GM18507 (cell line): ENCODE measurements at places on chromosomes 12 and 14.

DNA sequence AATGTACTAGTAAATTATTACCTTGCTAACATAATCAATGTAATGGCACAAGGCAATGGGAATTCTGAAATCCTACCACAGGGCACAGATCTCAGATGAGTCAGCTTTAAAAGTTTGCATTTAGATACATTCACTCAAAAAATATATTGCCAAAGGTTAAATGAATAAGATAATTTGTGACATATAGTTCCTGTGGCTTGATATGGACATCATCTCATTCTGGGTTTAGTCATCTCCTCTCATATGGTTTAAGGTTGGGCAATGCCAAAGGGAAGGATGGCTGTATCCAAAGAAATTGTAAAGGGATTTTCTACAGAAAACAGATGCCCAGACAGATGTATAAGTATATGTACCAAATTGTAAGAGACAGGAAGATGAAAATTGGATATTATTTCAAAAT, 1065.0 kb downstream of the LRFN5 start:
- no peak for DNase-seq

DNA sequence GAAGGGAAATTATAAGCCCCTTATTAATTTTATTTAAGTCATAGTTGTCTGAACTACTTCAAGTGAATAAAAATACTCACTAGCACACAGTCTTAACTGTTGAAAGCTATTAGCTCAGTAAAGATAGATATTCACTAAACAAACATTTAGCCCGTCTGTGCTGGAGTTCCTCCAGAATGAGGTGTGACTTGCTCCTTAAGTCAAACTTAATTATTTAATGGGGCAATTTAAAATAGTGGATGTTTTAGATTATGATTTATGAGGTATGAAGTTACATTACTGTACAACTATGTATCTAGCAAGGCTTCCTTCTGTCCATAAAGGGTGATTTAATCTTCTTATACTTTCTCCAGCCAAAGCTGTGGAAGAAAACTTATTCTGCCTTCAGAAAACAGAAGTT, 414.0 kb upstream of the FLRT2 start:
- no peak for DNase-seq

DNA sequence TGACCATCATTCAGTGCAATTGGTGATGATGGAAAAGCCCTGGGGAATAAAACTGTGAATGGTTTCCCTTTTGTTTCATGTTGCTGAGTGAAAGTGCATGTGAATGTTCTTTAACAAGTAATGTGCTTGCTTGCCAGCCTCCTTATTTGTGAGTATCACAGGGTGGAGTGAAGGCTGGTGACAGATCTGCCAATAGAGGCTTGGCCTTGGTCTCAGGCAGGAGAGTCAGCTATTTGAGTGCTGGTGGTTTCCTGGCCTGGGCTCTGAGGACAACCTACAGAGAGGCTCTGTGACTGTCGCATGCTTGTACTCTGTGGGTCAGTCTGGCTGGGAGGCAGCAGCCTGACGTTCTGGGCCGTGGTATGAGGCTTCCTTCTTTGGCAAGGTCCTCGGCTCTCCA, 20.7 kb downstream of the KRT85 start:
- DNase-seq = no peak

- DNase-seq = no peak
Measured at GRCh38 chr14:89625244-89625713, 208.2 kb upstream of the FOXN3 start.

DNA sequence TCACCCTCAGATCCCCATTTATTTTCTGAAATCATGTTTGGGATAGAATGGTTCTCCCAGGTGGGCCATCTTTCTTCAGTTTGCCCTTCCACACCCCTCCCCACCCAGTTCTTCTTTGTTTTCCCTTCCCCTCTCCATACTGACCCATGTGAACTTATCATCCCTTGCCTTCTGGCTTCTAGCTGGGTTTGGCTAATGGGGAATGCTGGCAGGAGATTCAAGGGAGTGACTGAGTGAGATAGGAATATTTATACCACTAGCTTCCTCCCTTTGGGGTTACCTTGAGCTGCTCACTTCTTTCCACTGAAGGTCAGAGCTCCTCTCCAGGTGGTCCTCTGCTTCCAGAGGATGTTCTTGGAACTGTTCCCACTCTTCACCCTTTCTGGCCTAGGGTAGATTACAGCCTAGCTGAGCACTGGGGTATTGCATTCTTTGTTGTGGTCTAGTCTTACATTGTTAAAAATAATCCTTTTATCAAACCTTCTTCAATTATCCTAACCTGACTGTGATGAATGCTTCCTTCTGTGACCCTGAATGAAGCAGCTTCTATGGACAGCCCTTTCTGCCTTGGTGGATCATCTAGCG, 88.3 kb upstream of the ATP2B1 start:
- no peak for DNase-seq

DNA sequence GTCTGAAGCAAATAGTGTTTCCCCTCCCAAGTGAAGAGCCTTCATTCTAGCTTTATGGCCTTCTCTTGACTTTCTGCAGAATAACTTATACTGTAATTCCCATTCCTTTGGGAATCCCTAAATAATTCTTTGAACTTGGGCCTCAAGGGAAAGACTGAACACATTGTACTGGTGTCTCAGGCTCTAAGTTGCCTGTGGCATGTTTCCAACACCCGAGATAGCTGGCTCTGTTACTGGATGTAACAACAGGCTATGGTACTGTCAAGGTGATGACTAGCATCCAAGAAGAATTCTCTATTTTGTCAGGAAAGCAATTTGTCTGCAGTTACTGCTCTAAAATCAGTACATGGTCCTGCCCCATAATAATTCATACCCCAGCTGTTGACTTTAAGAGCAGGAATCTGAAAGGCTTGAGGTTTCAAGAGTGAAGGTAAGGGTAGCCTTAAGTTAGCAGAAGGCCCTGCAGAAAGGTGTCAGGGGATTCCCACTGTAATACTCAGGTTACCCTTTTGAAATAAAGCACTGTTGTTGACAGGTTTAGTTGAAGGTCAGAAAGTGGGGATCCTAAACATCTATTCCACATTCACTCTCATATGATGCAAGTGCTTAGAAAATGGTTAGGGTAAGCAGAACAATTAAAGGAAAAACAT, 5.2 kb downstream of the GPX2 start:
- DNase-seq = no peak

GRCh38 chr12:22539055-22539454, 5.3 kb downstream of the C2CD5 start:
- no peak for DNase-seq

DNA sequence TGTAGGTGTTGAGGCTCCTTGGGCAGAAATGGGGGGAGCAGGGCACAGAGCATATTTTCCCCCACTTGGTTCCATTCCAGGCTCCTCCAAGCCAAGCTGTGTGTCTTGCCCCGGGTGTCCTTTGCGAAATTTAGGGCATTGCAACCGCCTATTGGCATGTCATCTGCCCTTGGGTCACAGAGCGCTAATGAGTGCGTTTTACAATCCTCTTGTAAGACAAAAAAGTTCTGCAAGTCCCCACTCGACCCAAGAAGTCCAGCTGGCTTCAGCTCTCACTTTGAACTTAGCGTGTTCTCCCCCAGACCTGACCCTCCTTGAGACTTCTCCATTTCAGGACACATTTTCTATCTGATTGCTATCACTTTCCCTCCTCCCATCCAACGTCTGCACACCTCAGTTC, 6.1 kb upstream of the LRTM2 start:
- no peak for DNase-seq

DNA sequence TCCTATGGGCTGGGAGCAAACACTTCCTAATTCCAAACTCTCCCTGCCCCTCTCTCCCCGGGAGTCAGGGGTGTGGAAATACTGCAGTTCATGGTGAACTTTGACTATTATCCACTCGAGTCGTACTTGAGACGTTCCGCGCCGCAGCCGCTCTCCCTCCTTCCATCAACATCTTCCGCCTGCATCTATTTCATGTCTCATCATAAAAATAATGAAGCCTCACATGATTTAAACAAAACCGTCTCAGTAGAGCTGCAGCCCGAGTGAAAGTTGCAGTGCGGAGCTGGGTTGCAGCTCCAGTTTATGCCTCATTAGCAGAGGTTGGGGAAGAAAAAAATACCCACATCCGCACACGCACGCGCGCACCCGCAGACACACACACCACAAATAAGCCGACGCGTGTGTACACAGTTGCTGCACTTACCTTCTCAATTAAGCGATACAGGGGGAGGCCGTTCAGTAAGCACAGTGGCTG, 283 bp downstream of the LMO3 start:
- DNase-seq = no peak
